ENCODE measurements at places on chromosomes 3 and 15. TPM values are rescaled to one million over a fixed set of nuclear protein-coding genes. Genes with fewer than 3 reads are reported as not detected.

GRCh38 chr3:20352546-20353179 is 166.7 kb upstream of the SGO1 start:
- peak; percentile 37 for DNase-seq

The OR5H15 gene
- total RNA-seq = not detected

DNA sequence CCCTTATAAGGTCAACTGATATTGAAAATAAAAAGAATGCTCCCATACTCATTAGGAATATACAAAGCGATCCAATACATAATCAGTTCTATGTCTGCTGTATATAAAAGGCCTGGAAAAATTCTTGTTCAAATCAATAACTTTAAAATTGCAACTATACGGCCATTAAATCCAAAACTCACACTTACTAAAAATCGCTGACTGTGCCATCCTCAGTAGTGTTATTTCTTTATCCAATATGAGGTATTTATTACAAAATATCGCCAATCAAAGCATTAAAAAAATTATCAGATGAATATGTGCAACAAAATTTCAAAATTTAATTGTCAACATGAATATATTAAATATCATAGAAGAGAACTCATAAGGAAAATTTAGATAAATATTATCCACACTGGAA is 146.5 kb downstream of the PLD1 start:
- DNase-seq = no peak

The PTPN23 gene
- 13.0 TPM for total RNA-seq

DNA sequence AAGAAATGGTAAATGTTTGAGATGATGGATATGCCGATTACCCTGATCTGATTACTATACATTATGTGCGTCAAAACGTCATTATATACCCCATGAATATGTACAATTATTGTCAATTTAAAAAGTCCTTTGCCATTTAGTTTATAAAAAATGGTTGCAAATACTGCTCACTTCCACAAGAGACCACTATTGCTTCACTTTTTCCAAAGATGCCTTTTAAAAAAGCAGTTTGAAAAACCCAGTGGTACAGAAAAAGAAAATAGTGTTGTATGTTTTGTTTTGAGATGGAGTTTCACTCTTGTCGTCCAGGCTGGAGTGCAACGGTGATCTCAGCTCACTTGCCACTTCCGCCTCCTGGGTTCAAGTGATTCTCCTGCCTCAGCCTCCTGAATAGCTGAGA is 39.3 kb downstream of the EDEM1 start:
- DNase-seq = peak; percentile 50

- DNase-seq = peak; percentile 58
Measured at GRCh38 chr15:80234883-80235282, 17.1 kb downstream of the CTXND1 start.

The THSD4 gene
- 0.50 TPM for total RNA-seq

The ZNF80 gene
- total RNA-seq = 0.11 TPM

The TRIP4 gene
- total RNA-seq = 13.5 TPM

DNA sequence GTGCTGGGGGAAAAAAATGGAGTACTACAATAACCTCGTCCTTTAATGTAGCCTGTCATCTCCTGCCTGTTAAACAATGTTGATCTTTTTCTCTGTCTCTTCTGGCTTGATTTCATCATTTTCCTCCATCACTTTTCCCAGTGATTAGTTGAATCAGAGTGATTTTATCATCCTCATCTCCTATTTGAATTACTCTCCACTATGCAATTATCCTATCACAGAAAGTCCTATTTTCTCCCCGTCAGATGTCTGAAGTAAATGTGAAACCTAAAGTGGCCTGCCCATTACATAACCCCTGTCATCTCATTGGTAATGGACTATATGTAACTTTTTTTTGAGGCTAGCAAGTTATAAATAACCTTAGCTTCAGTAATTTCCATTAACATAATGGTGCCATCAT is 201.8 kb downstream of the CACNA2D3 start:
- no peak for DNase-seq

GRCh38 chr15:75508840-75509532 is 57.5 kb upstream of the SIN3A start:
- peak; percentile 62 for DNase-seq

DNA sequence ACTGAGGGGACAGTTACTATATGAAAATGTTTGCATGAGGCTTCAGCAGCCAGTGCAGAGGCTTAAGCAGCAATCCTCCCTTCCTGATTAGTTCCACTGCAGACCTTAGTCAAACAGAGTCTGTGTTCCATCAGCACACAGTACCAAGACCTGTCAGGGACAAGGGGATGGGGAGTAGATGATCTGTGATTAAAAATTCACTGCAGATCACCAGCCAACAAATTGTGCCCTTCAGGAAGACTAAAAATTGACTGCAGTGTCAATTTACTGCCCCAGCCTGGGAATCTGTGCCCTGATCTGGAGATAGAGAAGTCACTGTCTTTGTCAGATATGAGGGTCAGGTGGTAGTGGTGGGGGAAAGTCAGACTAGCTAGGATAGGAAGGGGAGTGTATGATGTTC is 13.8 kb upstream of the NMNAT3 start:
- no peak for DNase-seq

The NKTR gene
- total RNA-seq = 19.0 TPM

The KIF7 gene
- total RNA-seq = 2.1 TPM

- DNase-seq = no peak
Measured at GRCh38 chr15:69467636-69468035, 15.0 kb downstream of the RPLP1 start.

GRCh38 chr3:151351219-151351618 is 21.9 kb upstream of the P2RY13 start:
- DNase-seq = no peak

DNA sequence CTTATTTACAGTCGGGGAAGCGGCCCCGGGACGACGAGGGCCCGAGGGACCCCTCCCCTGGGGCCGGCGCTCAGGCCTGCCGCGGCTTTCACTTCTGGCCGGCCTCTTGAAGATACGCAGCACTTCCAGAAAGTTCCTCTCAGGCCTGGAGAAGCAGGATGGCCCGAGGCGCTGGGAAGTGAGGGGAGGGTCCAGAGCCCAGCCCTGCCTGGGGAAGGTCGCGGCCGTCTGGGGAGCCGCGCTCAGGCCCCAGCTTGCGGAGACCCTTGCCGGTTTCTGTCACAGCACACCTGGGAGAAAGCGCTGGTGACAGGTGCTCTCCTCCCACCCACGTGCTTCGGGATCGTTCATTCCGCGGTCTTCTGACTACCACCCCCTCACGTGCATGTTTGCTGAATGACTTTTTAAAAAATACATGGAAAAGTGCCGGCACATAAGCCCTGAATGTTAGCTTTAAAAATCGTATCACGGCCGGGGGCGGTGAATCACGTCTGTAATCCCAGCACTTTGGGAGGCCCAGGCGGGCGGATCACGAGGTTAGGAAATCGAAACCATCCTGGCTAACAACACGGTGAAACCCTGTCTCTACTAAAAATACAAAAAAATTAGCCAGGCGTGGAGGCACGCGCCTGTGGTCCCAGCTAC is 727 bp upstream of the TM2D3 start:
- peak; percentile 12 for DNase-seq

The RAD51 gene
- total RNA-seq = 5.1 TPM

GRCh38 chr3:197811343-197811742 is 20.3 kb downstream of the LRCH3 start:
- peak; percentile 99 for DNase-seq

The DAZL gene
- total RNA-seq = not detected

GRCh38 chr15:52291204-52291603 is 4.4 kb downstream of the MYO5C start:
- no peak for DNase-seq

DNA sequence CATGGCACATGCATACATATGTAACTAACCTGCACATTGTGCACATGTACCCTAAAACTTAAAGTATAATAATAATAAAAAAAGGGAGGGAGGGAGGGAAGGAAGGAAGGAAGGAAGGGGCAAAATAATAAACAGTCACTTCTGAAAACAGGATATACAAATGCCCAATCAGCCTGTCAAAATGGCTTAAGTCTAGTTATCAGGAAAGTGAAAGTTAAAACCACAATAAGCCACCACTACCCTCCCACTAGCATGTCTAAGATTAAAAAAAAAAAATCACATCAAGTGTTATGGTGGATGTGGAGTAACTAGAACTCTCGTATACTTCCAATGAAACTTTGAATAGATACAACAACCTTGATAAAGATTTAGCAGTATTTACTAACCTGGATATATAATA is 145.6 kb upstream of the GMNC start:
- no peak for DNase-seq

GRCh38 chr3:142489572-142490323 is 41.9 kb upstream of the XRN1 start:
- no peak for DNase-seq

GRCh38 chr3:189530822-189531221 is 100.4 kb upstream of the TP63 start:
- DNase-seq = no peak

The SLITRK3 gene
- not detected for total RNA-seq

The OXSR1 gene
- total RNA-seq = 27.9 TPM

GRCh38 chr3:64209866-64210621 is 15.2 kb downstream of the PRICKLE2 start:
- DNase-seq = no peak

DNA sequence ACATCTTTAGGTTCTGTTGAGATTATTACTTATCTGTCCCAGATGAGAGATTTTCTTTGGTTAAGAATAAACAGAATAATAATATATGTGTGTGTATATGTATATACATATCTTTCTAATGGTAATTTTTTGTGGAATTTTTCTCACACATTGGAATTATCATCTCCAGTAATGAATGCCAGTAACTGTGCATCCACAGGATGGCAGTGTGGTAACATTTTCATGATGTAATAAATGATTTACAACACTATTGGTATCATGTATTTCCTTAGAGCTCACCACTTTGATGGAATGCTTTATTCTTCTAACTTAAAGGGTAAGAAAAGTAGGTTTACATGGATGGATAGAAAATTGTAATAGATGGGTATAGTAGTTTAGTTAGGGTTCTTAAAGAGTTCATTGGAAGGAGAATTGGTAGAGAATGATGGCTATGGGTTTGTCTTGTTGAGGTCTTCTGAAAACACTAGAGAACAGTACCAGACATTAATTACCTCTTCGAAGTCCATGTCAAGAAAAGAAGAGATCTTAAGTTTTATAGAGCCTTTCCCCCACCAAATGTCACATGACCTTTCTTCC is 78.1 kb downstream of the STT3B start:
- DNase-seq = peak; percentile 66

GRCh38 chr3:174072675-174073074 is 675.1 kb downstream of the NLGN1 start:
- DNase-seq = no peak

GRCh38 chr3:157394411-157394810 is 42.2 kb upstream of the PTX3 start:
- no peak for DNase-seq

DNA sequence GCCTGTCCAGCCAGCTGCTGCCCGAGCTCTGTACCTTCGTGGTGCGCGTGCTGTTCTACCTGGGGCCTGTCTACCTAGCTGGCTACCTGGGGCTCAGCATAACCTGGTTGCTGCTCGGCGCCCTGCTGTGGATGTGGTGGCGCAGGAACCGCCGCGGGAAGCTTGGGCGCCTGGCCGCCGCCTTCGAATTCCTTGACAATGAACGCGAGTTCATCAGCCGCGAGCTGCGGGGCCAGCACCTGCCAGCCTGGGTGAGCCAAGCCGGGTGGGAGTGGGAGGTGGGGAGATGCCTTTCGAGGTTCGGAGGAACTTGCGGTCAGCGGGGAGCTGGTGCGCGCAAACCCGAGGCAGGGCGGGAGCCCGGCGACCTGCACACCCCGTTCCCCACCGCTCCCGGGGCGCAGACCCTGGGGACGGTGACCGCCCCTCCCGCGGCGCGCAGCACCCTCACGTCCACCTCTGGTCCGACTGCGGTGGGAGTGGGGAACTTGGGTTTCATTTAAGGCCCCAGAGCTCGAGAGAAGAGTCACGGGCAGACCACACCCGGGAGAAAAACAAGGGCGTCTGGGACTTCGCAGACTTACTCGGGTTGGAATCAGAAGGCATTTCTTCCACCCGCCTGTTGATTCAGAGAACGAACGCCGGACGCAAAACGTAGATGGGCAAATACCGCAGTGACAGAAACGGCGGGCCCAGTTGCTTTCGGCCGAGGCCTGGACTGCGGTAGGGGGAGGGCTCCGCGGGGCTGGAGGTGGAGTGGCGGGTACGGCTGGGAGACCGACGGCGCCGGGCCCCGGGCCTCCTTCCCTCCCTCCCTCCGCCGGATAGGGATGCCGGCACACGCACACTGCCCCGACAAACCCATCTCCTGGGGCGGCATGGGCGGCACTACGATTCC is 708 bp downstream of the ESYT3 start:
- DNase-seq = no peak

GRCh38 chr3:42302924-42303634 is 37.1 kb upstream of the CCK start:
- no peak for DNase-seq

The SLC7A14 gene
- not detected for total RNA-seq

The UNC13C gene
- not detected for total RNA-seq

DNA sequence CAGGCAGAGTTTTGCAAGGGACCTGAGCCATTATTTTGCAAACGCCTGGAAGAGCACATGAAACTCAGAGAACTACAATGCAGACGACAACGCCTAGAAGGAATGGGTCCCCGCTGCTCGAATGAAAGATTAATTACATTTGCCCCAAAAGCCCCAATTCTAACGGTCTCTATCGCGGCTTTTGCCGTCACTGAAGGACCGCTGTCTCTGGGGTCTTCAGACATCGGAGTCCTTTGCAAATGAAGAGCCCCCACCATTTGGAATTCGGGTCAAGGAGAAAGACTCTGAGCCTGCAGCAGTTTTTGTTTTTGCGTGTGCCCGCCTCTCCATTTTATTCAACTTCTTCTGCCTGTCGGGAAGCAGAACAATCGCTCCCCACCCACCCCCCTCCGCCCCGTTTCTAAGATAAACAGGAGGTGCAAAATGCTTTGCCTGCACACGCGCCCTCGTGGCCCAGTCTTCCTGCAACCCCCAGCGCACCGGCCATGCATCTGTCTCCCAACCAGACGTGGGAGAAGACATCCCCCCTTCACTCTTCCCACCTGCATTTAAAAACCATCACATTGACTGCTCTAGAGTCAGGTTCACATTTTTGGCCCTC is 13.5 kb downstream of the SOX2 start:
- no peak for DNase-seq

GRCh38 chr3:179729086-179729485 is 76.2 kb downstream of the USP13 start:
- no peak for DNase-seq

GRCh38 chr15:52657338-52657737 is 21.9 kb downstream of the ATOSA start:
- no peak for DNase-seq

The PATL2 gene
- total RNA-seq = 0.21 TPM

DNA sequence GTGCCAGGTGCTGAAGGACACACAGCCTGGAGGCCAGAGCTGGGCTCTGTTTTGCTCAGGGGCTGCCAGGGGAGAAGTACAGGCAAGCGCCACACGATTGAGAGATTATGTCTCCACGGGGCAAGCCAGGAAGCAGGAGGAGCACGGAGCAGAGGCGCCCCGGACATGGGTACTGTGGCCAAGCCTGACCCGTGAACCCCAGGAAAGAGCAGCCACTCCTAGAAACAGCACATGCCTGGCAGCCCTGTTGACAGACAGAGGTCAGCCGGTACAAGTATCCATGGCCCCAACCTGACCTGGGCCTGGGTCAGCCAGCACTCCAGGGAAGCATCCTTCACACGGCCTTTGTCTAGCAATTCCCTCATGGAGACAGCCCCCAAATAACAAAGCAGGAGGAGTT is 89.4 kb downstream of the ADAMTS17 start:
- DNase-seq = no peak
